Nucleus accumbens (tissue), 56 donors: ENCODE measurements at places on chromosomes 16 and 17.

GRCh38 chr17:81688616-81689015 is 4.8 kb downstream of the HGS start:
- DNase-seq = no peak

- no peak for DNase-seq
Observed at GRCh38 chr16:8776129-8776584, 21.3 kb downstream of the TMEM186 start.

GRCh38 chr16:56424404-56424764 is 961 bp downstream of the AMFR start:
- no peak for DNase-seq

- no peak for DNase-seq
Observed at GRCh38 chr17:4118015-4118743, 24.7 kb downstream of the ZZEF1 start.

GRCh38 chr16:17939122-17939536 is 397.4 kb downstream of the NPIPA8 start:
- DNase-seq = no peak

DNA sequence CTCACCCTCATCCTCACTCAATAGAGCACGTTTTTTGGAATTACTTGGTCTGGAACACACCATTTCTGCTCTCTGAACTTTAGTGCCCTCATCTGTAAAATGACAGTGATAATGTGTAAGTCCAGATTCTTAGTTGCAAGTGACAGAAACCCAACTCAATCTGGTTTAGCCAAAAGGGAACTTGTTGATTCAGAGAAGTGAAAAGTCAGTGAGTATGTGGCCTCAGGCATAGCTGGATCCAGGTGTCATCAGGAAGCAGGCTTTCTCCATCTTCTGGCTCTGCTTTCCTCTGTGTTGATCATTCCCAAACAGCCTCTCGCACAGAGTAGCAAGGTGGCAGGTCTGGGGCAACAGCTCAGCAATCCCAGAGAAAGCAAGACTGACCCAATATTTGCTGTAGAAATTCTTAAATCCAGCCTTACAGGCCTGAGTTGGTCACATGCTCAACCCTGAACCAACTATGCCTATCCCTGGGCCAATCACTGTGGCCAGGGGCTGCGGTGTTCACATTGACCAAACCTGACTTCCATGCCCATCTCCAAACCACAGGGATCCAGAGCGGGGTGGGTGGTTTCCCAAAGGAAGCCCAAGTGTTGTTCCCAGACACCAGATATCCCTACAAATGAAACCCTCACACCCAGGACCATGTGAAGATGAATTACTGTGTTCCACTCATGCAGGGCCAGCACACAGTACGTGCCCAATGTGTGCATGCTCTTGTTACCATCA is 23.3 kb upstream of the ALKBH5 start:
- DNase-seq = no peak

DNA sequence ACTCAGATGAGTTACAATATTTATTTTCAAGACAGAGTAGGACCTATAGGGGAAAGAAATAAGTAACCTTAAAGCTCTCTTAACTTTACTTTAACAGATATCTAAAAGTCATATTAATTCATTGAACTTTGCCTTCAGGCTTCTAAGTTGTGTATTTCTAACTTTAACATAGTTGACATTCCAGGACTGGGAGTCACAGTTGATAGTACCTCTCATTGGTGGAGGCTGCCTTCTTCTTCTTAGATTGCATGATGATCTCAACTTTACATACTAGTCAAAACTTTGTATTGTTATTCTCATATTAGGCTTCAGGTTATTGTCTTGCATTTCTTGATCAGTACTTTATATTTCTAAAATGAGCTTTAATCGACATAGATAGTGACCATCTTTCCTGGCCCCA is 350.1 kb upstream of the KIF2B start:
- no peak for DNase-seq

GRCh38 chr17:54947396-54947795 is 21.1 kb downstream of the COX11 start:
- DNase-seq = no peak

DNA sequence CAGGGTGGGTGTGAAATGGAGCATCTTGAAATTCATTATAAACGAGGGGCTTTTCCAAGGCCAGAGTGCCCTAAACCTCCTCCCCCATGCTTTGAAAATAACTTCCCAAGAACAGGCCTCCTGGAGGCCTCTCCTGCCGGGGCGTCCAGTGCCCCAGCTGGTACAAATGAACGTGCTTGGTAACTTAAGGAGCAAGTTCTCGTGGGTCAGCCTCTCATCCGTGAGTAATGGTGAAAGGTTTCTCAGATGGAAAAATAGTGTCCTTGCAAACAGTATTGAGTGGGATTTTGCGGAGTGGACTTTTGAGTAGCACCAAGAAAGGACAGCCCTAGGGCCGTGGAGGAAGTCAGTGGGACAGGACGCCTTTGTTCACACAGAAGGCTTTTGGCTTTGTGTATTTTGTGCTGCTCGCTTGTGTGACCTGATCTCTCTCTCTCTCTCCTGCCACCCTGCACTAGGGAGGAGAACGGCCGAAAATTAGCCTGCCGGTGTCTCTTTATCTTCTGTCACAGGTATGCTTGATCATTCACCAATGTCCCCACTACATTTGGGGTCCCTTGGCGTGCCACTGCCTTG is 34.6 kb downstream of the CLEC16A start:
- no peak for DNase-seq
